ENCODE measurements at places on chromosomes 4 and X. TPM values are rescaled to one million over a fixed set of nuclear protein-coding genes. Genes with fewer than 3 reads are reported as not detected.
A peak's percentile ranks its signal among the peaks of the same experiment; 100 is the strongest.

DNA sequence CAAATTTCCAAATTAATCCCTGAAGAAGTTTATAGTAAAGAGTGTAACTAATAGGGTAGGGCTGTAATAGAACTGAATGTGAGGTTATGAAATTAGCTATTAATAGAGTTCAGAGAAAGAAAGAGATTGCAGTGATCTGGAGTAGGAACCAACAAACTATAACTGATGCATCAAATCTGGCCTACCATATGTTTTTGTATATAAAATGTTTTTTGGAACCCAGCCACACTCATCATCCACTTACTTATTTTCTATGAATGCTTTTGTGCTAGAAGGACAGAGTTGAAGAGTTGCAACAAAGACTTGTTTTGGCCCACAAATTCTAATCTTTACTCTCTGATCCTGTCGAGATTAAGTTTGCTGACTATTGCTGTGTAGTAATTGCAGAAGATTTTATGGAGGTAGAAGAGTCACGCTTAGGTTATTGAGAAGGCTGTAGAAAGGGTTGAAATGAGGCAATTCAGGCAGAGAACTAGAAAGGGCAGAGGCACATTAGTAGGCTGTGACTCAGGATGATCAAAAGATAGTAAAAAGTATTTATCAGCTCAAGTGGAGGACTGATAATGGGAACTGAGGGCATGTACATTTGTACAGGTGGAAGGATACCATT lies 298.7 kb upstream of the EMCN start:
- no peak for DNase-seq

Gene ARHGAP10
- total RNA-seq: 21.0 TPM

Gene WDR45
- 78.5 TPM for total RNA-seq

DNA sequence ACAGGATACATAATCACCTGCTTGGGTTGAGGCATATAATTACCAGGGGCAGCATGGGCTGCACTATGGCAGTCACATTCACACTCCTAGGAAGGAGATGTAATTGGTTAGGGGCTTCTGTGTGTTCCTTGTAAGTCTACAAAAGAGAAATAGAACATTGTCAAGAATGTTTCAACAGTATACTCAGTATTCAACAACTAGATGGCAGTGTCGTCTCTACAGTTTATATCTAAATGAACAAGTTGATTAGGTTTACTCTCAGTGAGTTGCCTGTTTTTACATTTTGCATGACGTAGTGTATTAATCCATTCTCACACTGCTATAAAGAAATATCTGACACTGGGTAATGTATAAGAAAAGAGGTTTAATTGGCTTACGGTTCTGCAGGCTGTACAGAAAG lies 50.5 kb upstream of the RAB33B start:
- DNase-seq: no peak

Gene RS1
- not detected for total RNA-seq

DNA sequence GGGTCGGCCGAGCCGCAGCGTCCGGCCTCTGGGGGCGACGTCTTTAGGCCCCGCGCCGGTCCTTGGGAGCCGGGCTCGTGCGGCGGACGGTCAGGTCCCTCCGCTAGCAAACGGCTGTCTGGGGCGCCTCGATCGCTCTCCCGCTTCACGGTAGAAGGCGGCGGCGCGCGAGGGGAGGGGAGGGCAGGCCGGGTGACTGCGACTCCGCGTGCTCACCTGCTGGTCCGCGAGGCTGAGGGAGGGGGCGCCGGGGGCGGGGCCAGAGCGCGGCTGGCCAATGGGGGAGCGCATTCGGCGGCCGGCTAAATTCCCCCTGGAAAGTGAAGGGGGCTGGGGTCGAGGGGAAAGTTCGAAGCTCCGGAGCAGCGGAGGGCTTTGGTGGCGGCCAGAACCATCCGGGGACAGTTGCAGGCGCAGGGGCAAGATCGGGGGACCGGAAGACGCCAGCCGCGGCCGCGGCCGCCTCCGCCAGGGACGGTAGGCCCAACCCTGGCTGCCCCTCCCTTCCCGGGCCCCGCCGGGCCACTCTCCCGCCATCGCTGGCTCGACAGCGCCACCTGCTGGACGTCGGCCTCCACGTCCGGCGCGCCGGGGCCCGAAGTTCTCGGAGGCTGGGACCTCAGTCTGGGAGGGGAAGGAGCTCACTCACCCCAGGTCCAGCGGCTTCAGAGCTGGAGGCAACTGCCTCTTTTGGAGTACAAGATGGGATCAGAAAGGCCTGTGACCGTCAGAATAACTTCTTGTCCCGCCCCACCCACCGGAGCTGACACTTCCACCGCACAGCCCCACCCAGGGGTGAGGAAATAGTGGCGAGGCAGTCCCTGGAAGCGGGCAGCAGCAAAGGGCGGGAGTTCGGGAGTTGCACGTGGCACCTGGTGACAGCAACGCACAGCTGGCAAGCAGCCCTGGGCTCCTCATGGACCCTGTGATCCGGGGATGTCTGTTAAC lies 49.9 kb downstream of the ELF4 start:
- DNase-seq: peak; percentile 79

GRCh38 chr4:82038936-82039335 lies 334.9 kb downstream of the HNRNPD start:
- no peak for DNase-seq

Gene TCP11X2
- not detected for total RNA-seq

Gene RHOXF1
- total RNA-seq: not detected

GRCh38 chrX:125782184-125782583 lies 383.9 kb downstream of the DCAF12L2 start:
- DNase-seq: no peak

- DNase-seq: peak; percentile 63
Observed at GRCh38 chrX:112642349-112642748, 37.4 kb downstream of the LHFPL1 start.

Gene SPANXN3
- not detected for total RNA-seq

DNA sequence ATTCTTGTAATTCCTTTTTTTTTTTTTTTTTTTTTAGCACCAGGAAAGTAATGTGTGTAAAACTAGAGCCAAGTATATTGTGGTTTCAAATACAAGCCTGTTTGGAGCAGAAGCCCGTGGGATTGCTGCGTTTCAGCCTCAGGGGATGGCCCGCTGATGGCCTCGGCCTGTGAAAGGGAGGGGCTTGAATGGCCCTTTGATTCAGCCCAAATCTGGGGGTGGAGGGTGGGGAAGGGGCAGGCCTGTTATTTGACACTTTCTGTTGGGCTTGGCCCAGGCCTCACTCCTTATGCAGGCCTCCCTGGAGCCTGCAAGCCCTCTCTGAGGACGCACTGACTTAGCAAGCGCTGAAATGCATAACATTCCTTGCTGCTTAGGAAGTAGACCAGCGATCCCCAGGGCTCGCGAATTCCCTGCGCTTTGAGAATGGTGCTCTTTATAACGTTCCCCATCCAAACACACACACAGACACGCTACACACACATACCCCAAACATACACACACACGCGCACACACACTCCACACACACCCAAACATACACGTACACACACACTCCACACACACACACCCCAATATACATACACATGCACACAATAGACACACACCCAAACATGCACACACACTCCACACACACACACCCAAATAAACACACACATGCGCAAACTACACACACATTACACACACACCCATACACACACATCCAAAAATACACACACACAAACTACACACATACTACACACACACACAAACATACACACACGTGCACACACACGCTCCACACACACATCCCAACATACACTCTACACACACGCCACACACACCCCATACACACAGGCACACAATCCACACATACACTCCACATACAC lies 29.6 kb downstream of the TLR10 start:
- peak; percentile 98 for DNase-seq

Gene CXCL5
- total RNA-seq: not detected

Gene BGN
- 115 TPM for total RNA-seq

DNA sequence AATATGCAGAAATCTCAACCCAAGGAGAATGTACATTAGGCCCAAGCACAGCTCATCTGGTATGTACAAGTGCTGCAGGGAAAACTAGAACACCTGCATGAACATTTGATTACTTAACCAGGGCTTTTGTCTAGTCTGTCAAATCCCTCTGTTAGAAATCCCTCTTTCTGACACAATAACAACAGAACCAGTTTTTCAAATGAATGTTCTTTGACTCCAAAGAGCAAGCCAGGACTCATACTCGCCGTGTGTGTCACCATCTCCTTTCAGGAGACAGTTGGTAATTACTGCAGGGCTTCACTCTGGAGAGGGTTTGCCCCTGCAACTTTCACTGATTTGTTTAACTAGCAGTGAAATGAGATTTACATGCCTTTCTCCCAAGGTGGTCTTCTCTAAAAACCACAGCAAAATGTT lies 143.0 kb upstream of the FAM241A start:
- peak; percentile 27 for DNase-seq

GRCh38 chrX:72399816-72400215 lies 94.1 kb upstream of the CITED1 start:
- DNase-seq: no peak

DNA sequence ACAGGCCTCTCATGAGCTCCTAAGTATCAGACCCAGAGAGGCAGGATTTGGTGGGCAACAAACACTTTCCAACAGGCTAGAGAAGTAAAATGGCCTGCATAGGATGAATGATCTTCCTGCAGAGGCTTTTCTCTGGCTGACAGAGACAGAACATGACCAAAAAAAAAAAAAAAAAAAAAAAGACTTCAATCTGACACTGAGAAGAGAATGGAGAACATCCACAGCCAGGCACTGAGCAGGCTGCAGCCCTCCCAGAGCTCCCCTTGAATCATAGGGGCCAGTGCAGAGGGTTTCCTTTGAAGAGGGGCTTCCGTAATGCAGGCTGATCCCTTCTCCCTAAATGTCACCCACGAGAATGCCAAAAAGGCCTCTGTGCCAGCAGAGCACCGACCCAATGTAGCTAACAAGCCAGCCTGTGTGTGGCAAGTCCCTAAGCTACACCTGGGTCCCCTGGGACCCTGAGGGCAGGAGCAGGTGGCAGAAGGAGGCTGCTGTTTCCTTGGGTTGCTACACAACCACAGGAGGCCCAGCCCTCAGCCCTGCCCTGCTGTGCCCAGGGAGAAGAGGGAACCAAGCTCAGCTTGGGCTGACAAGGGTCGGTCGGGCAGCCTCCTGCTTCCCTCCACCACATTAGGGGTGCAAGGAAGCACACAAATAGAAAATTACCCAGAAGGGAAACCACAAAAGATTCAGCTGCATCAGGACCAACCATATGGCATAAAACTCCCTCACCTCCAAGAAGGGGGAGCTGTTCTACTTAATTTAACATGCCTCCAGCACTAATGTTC lies 55.6 kb downstream of the MAP7D2 start:
- no peak for DNase-seq

DNA sequence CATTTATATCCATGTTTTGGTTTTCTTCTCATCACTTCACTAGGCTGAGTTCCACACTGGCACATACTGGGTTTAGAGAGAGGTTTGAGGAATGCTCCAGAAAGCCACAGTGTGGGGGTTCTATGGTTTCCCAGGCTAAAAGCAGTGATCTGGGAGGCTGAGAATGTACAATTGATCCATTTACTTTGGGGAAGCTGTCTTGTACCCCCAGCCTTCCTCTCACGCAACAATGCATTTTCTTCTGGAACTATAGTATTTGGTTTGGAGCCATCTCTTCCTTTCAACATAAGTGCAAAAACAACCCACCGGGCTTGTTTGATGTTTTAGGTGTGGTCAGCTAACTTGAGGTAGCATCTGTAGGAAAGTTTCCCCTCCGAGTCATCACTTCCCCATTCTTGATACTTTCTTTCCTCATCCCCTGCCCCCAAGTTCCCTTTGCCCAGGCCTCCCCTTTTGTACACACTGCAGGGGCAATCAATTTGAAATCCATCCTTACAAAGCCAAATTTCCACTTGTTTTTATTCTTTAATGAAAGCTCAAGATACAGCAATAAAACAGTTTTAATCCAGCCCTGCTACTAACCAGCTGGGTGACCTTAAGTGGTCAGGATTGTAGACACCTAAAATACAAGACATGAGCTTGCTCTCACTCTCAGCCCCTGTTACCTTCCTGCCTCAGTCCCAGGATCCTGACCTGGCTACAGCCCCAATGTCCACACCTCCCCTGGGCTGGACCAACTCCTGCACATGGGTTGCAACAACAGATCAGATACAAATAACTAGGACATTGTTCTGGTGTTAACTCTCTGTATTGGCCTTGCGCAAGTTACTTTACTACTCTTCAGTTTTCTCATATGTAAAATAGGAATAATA lies 109.2 kb downstream of the FHDC1 start:
- DNase-seq: no peak

- DNase-seq: no peak
Observed at GRCh38 chrX:96771486-96771885, 86.8 kb downstream of the DIAPH2 start.

Gene ZFP42
- not detected for total RNA-seq

Gene TRIM75
- total RNA-seq: not detected

DNA sequence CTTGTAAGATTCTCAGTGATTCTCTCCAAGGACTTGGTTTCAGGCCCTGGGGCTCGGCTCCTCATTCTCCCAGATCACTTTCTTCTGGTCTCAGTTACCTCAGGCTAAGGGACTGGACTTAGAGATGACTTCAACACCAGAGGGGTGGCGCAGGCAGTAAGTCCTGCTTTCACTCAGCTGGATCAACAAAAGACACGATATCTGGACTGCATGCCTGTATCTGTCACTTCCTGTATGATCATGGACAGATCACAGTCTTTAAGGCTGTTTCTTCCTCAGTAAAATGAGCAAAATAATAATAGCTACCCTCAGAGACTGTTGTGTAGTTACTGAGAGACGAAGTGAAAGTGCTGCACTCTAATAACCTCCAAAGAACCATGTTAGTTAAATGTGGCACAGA lies 19.5 kb upstream of the CXCR3 start:
- peak; percentile 68 for DNase-seq

- peak; percentile 94 for DNase-seq
Observed at GRCh38 chr4:150072906-150073714, 5.1 kb upstream of the DCLK2 start.

DNA sequence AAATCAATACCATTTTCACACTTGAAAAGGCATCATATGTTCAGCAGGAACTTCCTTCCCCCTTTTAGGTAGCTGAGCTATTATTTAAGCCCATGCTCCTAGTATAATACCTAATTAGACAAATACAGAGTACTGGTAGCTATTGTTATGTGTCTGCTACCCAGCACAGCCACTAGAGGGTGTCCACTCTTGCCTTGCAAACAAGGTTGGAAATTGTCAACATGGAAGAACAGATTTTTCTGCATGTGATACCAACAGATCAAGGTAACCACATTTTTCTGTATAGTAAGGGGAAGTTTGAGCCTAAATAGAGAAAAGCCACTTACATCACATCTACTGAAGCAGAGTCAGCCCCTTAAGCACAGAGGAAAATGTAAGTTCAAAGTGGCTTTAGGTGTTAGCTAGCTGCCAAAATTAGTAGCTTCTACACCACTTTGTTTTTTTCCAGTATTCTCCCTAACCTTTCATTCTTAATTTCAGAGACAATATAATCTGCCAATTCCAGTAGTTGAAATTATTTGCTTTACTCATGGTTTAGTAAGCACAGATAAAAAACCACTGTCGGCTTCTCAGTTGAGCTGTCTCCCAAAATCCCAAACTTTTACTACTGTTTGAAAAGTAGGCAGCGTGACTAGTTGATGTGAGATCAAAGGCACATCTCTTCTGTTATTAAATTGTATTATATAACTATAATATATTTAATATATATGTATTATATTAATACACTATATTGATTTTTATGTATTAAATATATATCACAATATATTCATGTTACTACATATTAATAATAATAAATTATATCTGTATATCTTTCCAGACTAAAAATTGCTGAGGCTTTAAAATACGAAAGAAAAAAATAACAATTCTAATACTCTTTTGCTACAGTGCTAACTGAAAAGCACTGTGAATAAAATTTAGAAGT lies 38.2 kb downstream of the EDNRA start:
- DNase-seq: peak; percentile 83

Gene GBA3
- not detected for total RNA-seq

Gene CXCL1
- 12.9 TPM for total RNA-seq

GRCh38 chr4:82848706-82849105 lies 42.2 kb downstream of the SEC31A start:
- DNase-seq: no peak

- no peak for DNase-seq
Observed at GRCh38 chr4:38785901-38786402, 3.2 kb upstream of the TLR10 start.

All from GM23248 (cell line).